A549 treated with CORT108297 at 1 μM for 4 hours (cell line): ENCODE measurements at places on chromosomes 7 and 10. TPM values are rescaled to one million over a fixed set of nuclear protein-coding genes. Genes with fewer than 3 reads are reported as not detected.

Gene TMEM213
- not detected in 5 replicates for total RNA-seq

Gene PON1
- 0.29 to 1.2 TPM (median 0.68 TPM) in 5 replicates for total RNA-seq

Gene SUN3
- total RNA-seq, result 0.15 to 0.16 TPM in 2 of 5 replicates, not detected in the others

Gene CALD1
- total RNA-seq, result 49.0 to 91.3 TPM (median 70.7 TPM) in 5 replicates

Gene SLC26A3
- total RNA-seq, result not detected in 5 replicates

Gene PPP1R3A
- total RNA-seq, result not detected in 5 replicates

Gene CALY
- total RNA-seq, result 0.54 to 1.5 TPM (median 0.81 TPM) in 5 replicates

Gene CYP2C8
- not detected in 5 replicates for total RNA-seq

Gene GPNMB
- 1.7 to 2.7 TPM (median 2.5 TPM) in 5 replicates for total RNA-seq

Gene GIMAP2
- total RNA-seq, result 0.09 TPM in 1 of 5 replicates, not detected in the others
